ENCODE measurements at places on chromosomes 11 and 22.
A peak's percentile ranks its signal among the peaks of the same experiment; 100 is the strongest.

- no peak for DNase-seq
Observed at GRCh38 chr22:36143956-36144355, 16.6 kb downstream of the APOL3 start.

GRCh38 chr22:49713003-49713402, 114.7 kb downstream of the BRD1 start:
- DNase-seq = no peak

GRCh38 chr22:24516301-24516737, 21.2 kb downstream of the UPB1 start:
- DNase-seq = peak; percentile 73

DNA sequence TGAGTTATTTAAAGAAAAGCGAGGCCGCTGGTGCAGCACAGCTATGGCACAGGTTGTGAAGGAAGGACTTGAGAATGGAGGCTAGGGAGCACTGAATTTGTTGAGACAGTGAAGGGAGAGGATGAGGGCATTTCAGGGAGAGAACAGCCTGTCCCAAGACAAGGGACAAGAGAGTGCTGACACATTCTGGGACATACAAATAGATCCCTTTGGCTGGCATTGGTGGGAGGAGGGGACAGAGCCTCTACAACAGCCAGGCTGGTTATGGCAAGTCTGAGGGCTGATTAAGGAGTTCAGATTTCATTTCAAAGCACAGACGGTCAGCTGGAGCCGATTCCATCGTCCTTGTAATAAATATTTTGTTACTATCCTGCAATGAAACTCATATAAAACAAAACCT, 1.7 kb upstream of the SLC29A2 start:
- no peak for DNase-seq

DNA sequence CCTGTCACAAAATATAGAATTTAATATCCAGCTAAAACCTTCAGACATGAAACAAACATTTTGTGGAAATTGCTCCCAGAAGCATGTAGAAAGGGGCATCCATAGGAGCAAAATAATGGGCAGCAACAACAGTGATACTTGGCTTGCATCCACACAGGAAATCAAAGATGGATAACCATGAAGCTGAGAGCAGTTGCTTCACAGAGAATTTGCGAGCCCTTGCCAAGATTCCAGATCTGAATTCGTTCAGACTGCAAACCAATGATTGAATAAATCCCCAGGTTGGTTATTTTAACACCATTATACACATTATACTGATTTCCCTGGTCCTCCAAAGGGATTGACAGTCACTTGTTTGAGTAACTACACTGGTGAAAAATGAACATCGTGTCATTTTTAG, 15.6 kb upstream of the OR51L1 start:
- no peak for DNase-seq

GRCh38 chr11:122938557-122938956, 43.1 kb downstream of the BSX start:
- no peak for DNase-seq

DNA sequence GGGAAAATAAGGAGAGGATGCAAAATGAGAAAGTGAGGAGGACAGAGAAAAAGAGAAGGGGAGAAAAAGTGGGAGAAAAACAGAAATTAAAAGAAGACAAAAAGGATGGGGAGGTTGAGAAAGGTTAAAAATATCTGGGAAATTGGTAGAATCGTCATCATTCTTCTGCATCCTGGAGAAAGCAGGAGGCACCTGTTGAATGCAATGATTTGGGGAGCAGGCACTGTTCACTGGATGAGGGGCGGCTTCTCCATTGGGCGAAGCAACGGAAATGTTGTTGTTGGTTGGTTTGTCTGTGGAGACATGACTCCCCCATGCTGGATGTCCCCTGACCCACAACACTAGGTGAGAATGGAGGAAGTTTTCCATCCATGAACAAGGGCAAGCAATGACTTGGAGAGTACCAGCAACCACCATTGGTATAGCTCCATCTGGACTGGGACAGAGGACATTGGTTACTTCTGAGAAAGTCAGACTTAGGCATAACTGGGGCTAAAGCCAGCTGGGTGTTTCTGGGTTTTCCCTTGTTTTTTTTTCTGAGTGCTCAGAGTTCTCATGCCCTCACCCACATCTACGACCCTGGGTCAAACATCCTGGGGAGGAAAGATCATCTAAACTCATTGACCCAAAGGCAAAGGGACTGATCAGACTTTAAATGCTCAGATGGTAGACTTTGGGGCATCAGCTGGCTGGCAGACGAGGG, 11.9 kb upstream of the CD44 start:
- DNase-seq = no peak

DNA sequence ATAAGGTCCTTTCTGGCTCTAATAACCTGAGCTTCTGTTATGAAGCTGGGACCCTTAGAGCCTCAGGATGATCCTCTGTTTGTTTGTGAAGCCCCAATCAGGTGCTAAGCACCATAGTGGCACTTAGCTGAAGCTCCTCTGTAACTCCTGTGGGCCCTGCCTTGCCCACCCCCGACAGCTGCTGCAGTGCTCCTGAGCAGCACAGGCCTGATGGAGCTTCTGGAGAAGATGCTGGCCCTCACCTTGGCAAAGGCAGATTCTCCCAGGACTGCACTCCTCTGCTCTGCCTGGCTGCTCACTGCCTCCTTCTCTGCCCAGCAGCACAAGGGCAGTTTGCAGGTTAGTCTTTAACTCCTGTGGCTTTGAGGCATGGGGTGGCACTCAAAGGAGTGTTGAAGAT, 19.0 kb upstream of the CCDC134 start:
- no peak for DNase-seq

GRCh38 chr11:78310500-78310909, 107.1 kb downstream of the GAB2 start:
- no peak for DNase-seq

DNA sequence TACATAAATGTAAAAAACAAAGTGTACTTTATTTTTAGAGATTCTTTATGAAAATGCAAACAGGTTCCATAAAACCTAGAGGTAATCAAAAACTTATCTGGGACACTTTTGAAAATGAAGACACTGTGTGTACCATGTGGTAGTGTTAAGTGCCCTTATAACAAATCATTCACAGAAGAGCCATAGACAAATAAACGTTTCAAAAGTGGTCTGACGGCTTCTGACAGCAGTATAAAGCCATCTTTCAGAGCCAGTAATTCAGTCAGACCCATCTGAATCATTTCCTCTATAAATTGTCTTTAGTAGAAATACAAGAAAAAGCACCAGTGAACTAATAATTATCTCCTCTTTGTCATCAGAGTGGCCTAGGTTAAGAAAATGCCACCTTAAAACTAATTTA, 100.0 kb downstream of the PAX6 start:
- no peak for DNase-seq

- no peak for DNase-seq
Observed at GRCh38 chr22:46598737-46599424, 21.3 kb upstream of the GRAMD4 start.

DNA sequence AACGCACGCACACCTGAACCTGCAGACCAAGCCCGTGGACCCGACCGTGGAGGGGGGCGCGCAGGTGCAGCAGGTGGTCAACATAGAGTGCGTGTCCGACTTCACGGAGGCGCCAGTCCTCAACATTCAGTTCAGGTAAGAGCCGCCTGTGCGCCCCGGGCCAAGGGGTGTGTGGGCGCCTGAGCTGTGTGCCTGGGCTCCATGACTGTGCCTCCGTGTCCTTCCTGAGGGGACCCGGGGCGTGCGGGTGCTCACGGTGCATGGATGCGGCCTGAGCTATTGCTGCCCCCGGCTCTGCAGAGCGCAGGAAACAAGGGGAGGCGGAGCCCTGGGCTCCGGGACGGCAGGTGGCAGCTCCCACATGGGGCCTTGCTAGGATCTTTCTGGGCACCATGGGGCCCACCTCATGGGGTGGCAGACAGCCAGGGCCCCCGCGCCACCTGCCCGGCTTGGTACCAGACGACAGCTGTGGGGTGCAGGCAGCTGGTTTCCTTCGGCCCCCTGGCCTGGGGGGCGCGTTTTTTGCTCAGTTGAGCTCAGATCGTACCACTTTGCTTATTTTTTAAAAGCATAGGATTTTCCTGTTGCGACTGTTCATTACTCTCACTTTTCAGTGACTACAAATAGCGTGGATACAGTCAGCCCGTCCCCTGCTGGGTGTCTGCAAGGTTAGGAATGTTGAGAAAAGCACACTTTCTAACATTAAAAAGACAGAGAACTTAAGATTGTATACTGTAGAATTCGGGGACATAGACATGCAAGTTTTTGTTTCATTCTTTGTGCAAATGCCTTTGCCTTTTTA, 28.3 kb downstream of the MUC6 start:
- no peak for DNase-seq

DNA sequence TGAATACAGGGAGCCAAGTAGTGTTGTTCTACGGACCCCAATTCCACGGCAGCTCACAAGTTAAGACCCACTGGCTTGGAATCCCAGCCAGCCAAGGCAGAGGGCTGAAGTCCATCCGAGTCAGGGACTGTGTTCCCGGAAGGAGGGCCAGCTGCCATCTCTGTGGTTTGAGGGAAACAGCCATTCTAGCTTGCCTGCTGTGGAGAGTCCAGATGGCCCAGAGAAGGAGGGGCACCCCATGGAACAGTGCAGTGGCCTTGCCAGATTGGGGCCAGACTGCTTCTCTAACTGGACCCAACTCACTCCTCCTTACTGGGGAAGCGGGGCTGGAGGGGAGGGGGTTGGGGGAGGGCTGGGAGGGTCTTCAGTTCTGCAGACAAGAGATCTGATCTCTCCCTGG, 156.4 kb downstream of the FAM181B start:
- DNase-seq = no peak

- no peak for DNase-seq
Observed at GRCh38 chr11:114158421-114158820, 98.9 kb downstream of the ZBTB16 start.

DNA sequence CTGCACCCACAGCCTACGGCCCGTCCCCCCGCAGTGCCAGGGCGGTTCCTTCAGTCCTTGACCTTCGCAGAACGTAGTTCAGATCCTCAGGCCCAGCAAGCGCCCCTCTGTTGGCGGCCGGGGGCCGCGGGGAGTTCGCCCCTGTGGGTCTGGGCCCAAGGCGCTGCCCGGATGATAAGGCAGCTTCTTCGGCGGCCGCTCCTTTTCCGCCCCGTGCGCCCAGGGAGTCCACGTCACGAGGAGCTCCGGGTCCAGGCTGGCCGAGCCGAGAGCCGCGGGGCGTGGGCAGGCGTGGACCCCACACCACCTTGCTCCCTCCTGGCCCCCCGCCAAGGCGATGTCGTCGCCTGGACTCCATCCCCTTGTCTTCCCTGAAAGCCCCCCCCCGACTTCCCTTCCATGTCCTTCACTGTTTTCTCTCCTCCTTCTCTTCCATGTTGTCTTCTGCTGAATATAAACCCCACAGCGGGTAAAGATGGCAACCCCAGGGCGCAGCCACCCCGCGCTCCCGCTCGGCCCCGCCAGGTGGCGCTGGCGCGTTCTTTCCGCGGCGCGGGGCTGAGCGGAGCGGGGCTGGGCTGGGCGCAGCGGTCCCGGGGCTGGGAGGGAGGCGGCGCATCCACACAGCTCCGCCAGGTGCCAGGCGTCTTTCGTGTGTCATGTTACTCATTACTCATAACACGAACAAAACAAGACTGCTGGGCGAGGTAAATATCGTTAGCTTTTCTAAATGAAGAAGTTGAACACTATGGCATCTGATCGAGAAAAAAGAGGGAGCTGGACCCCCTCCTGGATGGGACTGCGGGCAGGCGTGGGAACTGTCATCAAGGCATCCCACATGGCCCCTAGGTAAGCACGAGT, 321.0 kb downstream of the NTM start:
- peak; percentile 98 for DNase-seq

- DNase-seq = peak; percentile 44
Observed at GRCh38 chr11:66561178-66561974, 7.0 kb downstream of the CTSF start.

- DNase-seq = no peak
Observed at GRCh38 chr22:50737728-50738648, at the start of gene ACR. Gene ACR, plus strand, starts transcription at chr22:50738204. Its CDS starts 32 bp downstream, at chr22:50738236.

GRCh38 chr11:111602865-111603610, 789 bp downstream of the SIK2 start:
- peak; percentile 71 for DNase-seq

- DNase-seq = no peak
Observed at GRCh38 chr11:33617672-33618350, 82.8 kb downstream of the C11orf91 start.

DNA sequence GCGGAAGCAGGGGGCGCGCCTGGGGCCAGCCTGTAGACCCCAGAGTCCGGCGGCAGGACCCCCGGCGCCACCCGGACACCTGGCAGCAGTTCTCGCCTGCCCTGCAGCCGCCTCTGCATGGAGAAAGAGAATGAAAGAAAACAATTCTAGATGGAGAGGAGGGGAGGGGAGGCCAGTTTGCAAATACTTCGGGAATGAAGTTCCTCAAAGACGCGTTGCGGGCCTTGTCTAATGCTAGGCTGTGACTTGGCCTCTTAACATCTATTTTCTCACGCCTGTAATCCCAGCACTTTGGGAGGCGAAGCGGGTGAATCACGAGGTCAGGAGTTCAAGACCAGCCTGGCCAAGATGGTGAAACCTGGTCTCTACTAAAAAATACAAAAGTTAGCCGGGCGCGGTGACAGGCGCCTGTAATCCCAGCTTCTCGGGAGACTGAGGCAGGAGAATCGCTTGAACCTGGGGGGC, 2.1 kb upstream of the BARX2 start:
- no peak for DNase-seq

GRCh38 chr11:93524173-93524536, 19.0 kb downstream of the SMCO4 start:
- no peak for DNase-seq

GRCh38 chr22:38411016-38411415, 44.0 kb downstream of the KCNJ4 start:
- no peak for DNase-seq

- no peak for DNase-seq
Observed at GRCh38 chr11:128239306-128239705, 348.1 kb downstream of the ETS1 start.

GRCh38 chr11:1153951-1154493, 3.7 kb upstream of the MUC5AC start:
- peak; percentile 53 for DNase-seq

DNA sequence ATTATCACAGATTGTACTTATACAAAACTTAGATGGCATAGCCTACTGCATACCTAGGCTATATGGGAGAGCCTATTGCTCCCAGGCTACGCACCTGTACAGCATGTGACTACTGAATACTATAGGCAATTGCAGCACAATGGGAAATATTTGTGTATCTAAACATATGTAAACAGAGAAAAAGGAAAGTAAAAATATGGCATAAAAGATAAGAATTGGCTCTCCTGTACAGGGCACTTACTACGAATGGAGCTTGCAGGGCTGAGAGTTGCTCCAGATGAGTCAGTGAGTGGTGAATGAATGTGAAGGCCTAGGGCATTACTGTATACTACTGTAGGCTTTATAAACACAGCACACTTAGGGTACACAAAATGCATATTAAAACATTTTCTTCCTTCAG, 13.2 kb downstream of the APOL6 start:
- DNase-seq = no peak

GRCh38 chr11:121198491-121198890, 94.1 kb upstream of the SC5D start:
- DNase-seq = no peak

GRCh38 chr11:119607726-119608125, 121.3 kb downstream of the NECTIN1 start:
- DNase-seq = peak; percentile 41

Data from H7 (cell line).